ENCODE measurements at places on chromosomes 3 and 15.

DNA sequence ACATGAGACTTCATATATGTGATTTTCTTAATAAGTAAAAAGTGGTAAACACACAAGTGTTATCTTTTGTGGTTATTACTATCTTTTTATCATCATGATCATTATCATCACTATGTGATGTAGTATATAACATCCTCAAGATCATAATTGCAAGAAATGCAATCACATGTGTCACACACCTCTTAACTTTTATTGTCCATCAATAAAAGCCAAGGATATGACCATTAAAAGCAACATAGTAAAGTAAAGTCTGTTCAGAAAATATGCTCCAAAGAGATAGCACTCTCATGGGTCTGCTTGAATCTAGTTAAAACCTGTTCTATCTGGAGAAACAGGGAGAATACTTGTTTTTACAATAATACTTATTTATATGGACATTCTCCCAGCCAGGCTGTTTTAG, 153.0 kb upstream of the MLF1 start:
- DNase-seq = no peak

DNA sequence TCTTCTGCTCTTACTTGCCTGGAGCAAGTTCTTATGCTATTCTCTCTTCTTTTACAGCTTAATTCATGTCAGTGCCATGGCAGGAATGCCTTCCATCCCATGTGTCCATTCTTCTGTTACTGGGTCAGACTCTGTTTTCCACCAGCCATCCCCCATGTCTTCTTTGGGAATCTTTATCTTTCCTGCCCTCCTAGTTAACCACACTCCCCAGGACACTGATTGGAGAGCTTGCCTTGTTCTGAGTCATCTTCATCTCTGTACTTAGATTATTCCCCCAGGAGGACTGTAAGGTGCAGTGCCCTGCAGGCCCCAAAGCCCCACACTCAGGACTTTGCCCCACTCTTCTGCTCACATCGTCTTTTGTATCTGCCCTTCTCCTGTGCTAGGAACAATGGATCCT, 3.6 kb downstream of the ABHD17C start:
- DNase-seq = no peak

- DNase-seq = no peak
These were observed 19.8 kb downstream of the WDR73 start for GRCh38 chr15:84634228-84634837.

DNA sequence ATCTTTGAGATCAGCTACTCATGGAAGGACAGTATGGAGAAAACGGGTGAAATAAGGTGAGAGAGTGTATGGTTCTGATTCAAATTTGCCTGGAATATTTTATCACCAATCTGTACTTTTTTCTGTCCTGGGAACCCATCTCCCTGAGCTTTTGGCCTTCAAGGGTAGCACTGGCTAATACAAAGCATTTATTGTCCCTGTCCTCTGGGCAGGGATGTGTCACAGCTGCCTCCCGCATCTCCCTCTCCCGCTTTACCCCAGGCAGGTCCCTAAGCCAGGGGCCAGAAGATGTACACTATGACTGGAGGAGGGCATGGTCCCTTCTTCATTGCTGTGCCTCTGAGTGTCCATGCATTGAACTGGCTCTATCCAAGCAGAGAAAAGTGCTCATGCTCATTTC, 201.7 kb upstream of the CHRNA7 start:
- DNase-seq = no peak

DNA sequence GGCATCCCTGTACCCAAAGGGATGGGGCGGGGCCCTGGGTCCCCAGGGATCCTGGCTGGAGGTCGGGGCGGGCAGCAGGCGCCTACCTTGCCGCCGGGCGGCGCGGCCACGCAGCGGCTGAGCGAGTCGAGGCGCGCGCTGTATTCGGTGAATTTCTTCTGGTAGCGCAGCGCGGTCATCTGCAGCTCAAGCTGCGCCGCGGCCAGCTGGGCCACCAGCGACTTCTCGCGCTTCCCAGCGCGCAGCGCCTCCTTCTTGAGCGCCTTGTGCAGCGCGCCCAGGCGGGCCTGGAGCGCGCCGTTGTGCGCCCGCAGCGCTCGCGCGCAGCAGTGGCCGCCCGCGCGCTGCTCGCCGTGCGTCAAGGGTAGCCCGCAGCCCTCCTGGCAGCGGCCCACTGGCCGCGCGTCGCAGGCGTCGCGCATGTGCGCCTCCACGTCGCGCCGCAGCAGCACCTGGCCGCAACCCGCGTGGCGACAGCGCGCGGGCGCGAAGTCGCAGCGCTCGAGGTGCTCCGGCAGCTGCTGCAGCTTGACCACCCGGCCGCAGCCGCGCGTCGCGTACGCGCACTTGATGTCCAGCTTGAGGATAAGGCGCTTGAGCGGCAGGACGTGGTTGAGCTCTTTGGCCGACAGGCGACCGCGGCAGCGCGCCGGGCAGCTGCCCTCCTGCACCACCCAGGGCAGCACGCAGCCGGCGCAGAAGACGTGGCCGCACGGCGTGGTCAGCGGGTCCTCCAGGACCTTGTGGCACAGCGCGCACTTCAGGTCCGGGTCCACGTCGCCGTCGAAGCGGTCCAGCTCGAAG, 522 bp downstream of the PDZRN3 start:
- DNase-seq = no peak

- no peak for DNase-seq
These were observed 191.9 kb upstream of the TSC22D2 start for GRCh38 chr3:150216041-150216811.

GRCh38 chr3:182983876-182984275, 3.5 kb upstream of the DCUN1D1 start:
- no peak for DNase-seq

DNA sequence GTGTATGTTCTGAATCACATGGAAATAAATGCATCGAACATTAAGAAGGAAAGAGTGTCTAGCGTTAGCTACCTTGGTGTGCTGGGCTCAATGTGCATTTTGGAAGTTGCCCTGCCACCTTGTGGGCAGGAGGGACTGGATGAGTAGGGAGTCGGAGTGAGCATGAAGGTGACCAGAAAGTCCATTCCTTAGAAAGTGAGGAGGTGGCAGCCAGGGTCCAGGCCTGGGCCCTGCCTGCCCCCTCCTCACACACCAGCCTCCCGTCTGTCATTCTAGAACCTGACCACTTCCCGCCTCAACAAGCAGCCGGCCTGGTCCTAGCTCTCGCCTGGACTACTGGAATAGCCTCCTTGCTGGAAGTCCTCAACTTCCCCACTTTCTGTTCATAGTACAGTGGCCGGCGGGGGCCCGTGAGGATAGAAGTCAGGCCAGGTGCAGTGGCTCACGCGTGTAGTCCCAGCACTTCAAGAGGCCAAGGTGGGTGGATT, 10.2 kb upstream of the GATA2 start:
- DNase-seq = no peak

GRCh38 chr15:22799902-22800301, 13.5 kb downstream of the NIPA1 start:
- DNase-seq = no peak

DNA sequence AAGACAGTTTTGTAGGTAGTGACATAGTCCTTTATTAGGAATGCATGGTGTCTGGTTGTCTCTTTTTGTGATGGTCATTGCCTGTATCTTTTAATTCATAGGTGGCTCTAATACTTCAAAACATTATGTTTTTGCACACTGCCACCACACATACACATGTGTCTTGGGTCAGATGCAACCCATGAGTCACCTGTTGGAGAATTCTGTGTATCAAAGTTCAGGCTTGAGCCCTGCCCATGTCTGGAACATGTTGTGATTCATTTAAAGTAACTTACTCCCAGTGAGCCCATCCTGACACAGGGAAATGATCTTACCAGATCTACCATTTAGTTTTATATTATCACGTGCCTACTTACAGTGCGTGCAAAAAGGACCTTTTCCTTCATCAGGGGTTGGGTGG, 142.7 kb downstream of the GHSR start:
- DNase-seq = no peak

DNA sequence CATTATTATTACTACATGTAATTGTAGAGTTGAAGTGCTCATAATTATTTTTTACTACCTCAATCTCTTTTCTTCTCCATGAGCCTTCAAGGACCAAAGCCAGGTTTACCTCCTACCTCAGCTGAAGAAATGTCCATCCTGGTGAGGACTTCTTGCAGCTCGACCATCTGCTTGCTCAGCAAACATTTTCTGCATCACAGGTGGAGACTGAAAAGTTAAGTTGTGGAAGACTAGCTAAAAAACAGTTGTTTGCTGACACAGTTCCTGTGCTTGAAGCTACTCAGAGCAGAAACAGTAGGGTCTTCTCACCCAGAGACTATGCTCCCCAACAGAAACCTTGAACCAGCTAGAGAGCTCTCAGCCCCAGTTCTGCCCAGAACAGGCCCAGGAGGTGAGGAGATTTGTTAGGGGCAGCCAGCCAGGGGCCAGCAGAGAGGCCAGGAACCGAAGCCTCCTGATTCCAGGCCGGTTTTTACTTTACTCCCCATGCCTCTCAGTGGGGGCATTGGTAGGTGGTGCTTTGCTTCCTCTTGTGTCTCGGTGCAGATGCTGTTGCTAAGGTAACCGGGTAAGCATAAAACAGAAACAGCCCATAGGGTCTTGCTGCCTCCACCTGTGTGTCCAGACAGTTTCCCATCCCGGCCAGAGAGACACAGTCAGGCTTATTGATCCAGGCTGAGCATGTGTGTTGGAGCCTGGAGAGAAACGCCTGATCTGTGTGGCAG, 54.9 kb downstream of the CCNL1 start:
- no peak for DNase-seq

DNA sequence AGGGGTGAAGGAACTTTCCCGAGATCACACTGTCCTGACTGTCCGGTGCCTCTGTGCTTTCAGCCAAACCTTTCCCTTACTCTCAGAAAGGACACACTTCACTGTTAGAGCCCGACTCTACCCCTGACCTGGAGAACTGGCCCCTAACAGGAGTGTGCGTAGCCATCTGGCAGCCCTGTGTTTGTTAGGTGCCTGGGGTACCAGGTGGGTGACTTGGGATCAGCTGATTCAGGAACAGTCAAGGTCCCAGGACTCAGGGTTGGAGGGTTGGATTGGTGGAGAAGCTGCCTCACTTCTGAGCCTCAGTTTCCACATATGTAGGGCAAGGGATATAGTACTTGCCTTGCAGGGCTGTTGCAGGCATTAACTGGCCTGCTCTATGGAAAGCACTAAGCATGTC, 98.3 kb upstream of the SLC6A11 start:
- no peak for DNase-seq

GRCh38 chr3:151210676-151211381, 7.8 kb upstream of the GPR171 start:
- DNase-seq = no peak

DNA sequence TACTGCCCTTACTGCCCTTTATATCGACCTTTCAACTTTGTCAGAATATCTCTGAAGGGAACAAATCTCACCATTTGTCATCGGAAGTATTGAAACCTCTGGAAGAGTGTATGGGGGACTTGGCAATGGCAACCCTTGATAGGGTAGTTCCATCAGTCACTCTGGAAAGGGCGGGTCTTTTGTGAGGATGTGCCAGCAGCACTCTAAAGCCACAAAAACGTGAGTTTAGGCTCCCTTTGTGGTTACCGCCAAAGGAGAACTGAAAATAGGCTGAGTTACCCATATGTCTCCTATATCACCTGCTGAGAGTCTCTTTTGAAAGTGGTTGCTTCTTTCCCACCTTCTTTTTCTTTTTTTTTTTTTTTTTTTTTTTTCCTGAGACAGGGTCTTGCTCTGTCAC, 296.8 kb upstream of the CHRM5 start:
- no peak for DNase-seq

GRCh38 chr3:9778143-9779074, 8.7 kb upstream of the CAMK1 start:
- DNase-seq = no peak
